ENCODE measurements at places on chromosomes 7 and 10.

GRCh38 chr10:42593284-42593683 lies 45.1 kb downstream of the ZNF33B start:
- DNase-seq = no peak

GRCh38 chr10:6665847-6666246 lies 85.8 kb upstream of the PRKCQ start:
- DNase-seq = no peak

- no peak for DNase-seq
Measured at GRCh38 chr10:5698062-5698461, 13.4 kb downstream of the TASOR2 start.

DNA sequence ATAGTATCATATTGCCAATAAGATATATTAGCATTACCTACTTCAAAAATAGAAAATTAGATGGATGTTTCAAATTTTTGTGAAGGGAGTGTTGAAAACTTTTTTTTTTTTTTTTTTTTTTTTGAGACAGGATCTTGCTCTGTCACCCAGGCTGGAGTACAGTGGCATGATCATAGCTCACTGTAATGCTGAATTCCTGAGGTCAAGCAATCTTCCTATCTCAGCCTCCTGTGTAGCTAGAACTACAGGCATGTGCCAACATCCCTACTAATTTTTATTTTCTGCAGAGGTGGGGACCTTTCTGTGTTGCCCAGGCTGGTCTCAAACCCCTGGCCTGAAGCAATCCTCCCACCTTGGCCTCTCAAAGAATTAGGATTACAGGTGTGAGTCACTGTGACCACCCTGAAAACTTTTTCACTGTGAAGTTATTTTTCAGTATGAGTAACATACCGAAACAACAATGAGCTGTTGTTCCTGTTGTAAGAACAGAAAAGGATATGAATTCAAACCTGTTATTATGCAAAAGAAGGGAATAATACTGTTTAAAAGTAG lies 266.9 kb downstream of the NEBL start:
- no peak for DNase-seq

DNA sequence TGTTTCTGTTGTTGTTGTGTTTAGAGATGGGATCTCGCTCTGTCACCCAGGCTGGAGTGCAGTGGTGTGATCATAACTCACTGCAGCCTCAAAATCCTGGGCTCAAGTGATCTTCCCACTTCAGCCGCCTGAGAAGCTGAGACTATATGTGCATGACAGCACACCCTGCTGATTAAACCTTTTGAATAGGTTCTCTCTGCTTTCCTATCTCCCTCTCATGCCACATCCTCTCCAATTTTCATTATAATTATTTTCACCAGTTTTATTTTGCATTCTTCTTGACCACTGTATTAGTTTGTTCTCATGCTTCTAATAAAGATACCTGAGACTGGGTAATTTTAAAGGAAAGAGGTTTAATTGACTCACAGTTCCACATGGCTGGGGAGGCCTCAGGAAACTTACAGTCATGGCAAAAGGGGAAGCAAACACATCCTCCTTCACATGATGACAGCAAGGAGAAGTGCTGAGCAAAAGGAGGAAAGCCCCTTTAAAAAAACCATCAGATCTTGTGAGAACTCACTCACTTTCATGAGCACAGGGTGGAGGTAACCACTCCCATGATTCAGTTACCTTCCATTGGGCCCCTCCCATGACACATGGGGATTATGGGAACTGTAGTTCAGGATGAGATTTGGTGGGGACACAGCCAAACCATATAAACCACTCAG lies 12.9 kb downstream of the AGK start:
- DNase-seq = no peak

- no peak for DNase-seq
Measured at GRCh38 chr10:93452143-93452542, 30.0 kb downstream of the MYOF start.

GRCh38 chr10:69243817-69244216 lies 23.7 kb downstream of the HKDC1 start:
- no peak for DNase-seq

DNA sequence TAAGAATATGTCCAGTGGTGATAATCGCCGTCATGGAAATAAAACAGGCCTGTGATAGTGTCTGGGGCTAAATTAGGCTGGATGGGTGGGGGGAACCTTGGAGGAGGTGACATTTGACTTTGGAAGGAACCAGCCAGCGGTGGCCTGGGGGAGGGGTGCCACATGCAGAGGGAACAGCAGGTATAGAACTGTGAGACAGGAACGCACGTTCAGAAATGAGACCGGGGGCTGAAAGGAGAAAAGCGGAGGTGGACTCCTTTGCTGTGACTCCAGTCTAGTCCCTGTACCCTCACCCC lies 2.6 kb upstream of the CYP26A1 start:
- no peak for DNase-seq

DNA sequence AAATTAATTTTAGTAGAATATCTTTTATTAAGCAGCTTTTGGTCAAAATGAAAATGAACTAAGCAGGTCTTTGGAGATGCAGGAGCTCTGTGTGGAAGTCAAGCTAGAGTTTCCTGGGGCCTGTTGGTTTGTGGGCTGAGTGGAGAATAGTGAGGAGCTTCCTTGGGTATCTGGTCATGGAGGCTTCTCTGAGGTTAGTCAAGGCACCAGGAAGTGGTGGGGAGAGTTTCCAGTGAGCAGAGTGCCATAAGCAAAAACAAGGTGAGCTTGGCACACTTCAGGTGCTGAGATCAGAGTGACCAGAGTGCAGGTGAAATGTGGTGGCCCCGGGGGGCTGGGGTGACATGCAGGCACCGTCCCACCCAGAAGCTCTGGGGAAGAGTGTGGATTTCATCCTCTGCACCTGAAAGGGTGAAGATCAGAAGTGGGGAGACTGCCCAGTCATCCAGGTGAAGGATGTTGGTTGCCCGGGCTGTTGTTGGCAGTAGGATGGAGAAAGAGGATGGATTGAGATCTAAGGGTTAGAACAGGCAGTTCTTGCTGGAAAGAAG lies 77.4 kb downstream of the WDR37 start:
- no peak for DNase-seq

DNA sequence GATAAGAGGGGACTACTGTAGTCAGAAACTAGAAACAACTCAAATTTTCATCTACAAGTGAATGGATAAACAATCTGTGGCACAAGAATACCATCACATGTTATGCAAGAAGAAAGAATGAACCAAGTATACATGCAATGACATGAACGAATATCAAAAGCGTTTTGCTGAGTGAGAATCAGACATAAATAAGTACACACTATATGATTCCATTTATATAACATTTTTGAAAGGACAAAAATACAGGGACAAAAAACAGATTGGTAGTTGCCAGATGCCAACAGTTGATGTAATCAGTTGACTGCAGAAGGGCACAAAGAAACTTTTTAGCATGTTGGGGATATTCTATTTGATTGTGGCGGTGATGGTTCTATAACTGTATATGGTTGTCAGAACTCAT lies 33.6 kb downstream of the CTNNA3 start:
- DNase-seq = no peak

- DNase-seq = no peak
Measured at GRCh38 chr7:43629857-43630256, 46.9 kb downstream of the STK17A start.

GRCh38 chr7:95977994-95978393 lies 205.6 kb downstream of the DYNC1I1 start:
- DNase-seq = no peak

- no peak for DNase-seq
Measured at GRCh38 chr7:78607099-78607498, 808.5 kb downstream of the PHTF2 start.

- DNase-seq = no peak
Measured at GRCh38 chr10:30155401-30155800, 96.0 kb upstream of the JCAD start.

DNA sequence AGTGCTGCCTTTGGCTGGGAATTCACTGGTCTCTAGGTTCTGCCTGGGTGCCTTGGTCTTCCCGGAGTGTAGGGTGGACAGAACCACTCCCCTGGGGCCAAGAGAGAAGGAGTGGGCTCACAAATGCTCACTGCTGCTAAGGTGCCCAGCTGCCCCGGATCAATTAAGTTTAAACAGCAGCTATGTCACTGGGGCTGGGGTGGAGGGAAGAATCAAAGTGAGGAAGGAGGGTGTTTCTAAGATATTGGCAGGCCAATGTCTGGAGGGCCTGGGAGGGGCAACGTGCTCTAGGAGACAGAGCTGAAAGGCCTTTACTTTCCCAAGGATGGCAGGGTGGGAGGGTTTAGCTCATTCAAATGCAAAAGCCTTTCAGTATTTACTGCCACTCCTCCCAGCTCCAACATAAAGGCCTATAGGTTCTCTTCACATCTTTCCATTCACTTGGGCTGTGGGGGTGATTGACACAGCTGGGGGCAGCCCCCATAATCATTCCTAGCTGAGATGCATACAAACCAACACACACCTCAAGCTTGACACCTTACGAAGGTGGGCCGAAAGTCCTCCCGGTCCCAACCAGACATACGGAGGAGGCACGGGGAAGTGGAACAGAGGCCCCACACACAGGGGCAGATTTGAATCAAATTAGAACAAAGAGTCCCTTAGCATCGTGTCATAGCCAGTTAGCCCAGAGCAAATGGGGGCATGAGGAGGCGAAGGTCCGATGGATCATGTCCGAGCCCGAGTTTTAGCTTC lies 108.0 kb upstream of the EFCAB10 start:
- DNase-seq = no peak

GRCh38 chr10:119368991-119369869 lies 161.9 kb downstream of the GRK5 start:
- no peak for DNase-seq

DNA sequence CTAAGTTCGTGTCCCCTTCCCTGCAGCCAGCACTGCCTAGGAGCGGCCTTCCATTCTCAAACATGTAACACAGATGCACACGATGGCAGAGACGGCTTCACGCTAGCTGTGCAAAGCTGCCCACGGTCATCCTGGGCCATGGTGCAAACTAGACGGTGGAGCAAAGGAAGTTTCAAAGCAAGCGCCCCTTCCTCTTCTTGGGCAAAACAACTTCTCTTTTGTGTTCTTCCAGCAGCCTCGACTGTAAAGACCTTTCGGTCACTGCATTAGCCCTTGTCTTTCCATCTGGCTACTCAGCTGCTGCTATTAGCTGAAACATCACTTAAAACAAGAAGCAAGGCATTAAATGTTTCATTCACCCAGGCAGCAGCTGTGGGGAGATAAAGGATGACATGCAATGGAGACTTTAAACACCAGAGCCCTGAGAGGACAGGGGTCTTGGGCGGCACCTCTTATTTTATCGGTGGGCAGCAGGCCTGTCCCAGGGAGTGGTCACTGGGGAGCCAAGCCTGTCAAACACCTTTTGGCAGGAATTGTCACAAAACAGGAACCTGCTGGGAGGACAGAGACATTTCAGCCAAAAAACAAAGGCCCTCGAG lies 214.8 kb downstream of the KLF6 start:
- no peak for DNase-seq

- no peak for DNase-seq
Measured at GRCh38 chr10:22911889-22912762, 15.7 kb upstream of the ARMC3 start.

GRCh38 chr10:128576943-128577670 lies 450.9 kb upstream of the MKI67 start:
- DNase-seq = no peak

DNA sequence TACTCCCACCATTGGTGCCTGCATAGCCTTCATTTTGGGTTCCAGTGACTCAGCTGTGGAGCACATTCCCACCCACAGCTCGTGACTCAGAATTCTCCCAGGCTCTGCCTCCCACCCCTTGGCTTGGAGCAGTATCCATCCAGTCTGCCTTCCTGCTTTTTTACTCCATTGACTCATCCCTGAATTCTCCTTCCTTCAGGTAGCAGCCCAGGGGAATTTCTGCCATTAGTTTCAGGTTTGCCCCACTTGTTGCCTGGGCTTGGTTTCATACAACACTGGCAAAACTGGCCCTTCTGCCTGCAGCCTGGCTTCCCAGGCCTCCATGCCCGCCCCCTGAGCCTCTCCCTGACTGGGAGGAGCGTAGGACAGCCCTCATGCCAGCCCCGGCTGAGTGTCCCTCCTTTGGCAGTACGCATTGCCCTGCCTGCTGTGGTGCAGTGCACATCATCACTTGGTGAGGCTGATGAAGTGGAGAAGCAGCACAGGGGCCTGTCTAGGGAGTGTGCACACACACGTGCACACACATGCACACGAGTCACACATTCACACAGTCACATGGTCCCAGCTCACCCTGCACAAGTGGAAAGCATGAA lies 55.0 kb downstream of the SNX10 start:
- no peak for DNase-seq

GRCh38 chr10:326894-327635 lies 191.8 kb downstream of the ZMYND11 start:
- DNase-seq = no peak

GRCh38 chr10:93006435-93007039 lies 54.1 kb upstream of the CYP26C1 start:
- DNase-seq = peak; percentile 40

- no peak for DNase-seq
Measured at GRCh38 chr7:139092090-139092796, 17.3 kb downstream of the ZC3HAV1 start.

DNA sequence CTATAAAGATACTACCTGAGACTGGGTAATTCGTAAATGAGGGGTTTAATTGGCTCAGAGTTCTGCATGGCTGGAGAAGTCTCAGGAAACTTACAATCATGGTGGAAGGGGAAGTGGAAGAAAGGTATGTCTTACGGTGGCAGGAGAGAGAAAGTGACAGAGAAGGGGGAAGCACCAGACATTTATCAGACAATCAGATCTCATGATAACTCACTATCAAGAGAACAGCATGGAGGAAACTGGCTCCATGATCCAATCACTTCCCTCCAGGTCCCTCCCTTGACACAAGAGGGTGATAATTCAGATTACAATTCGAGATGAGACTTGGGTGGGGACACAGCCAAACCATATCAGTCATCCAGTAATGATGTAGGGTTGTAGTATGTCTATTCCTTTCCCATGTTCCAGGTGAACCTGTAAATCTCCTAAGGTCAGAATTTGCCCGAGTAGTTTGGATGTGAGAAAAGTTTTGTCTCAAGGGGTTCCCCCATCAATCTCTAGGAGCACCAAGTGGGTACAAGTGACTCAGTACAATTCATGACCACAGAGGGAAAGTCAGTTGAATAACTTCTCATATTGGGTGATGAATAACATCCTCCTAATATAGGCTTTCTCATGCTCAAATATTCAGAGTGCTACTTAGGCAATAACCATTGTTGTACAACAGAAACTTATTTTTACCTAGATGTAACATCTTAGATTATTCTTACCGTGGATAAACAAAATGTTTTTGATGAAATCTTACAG lies 39.7 kb upstream of the MTPN start:
- no peak for DNase-seq
